CD4-positive, alpha-beta memory T cell (primary cell): ENCODE measurements at places on chromosomes 16 and 17. TPM values are rescaled to one million over a fixed set of nuclear protein-coding genes. Genes with fewer than 3 reads are reported as not detected.

DNA sequence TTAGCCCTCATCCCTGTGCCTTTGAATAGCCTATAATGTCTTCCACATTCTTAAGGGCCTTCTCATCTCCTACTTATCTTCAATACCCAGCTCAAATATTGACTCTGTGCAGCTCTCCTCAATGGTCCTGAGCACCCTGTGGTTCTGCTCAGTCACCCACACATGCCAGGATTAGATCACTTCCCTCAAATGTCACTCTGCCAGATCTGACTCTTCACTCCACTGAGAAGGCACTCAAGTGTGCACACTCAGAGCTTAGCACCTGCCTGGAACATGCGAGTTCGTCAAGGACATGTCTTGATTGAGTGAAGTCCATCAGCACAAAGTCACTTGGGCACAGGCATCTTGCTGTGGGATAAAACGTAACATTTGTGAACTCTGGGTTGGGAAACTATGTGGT, 404.8 kb downstream of the CDH13 start:
- no peak for DNase-seq

- no peak for DNase-seq
Observed at GRCh38 chr17:49521088-49521450, 26.0 kb downstream of the NGFR start.

DNA sequence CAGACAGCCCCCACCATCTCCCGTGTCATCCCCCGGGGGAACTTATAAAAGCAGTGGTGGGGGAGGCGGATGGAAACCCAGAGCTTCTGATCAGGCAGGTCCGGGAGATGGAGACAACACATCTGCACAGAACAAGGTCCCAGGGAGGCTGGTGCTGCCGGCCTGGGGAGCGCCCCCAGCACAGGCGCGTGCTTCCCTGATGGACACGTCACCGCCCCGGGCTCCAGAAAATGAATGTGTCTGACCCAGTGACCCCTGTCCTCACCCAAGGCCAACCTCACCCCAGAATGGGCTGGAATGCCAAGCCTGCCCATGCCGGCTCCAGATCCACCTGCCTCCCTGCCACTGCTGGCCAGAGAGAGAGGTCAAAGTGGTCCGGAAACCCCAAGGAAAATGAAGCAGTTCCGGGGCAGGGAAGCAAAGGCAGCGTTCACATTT, 12.5 kb downstream of the SLC7A5 start:
- DNase-seq, result no peak

DNA sequence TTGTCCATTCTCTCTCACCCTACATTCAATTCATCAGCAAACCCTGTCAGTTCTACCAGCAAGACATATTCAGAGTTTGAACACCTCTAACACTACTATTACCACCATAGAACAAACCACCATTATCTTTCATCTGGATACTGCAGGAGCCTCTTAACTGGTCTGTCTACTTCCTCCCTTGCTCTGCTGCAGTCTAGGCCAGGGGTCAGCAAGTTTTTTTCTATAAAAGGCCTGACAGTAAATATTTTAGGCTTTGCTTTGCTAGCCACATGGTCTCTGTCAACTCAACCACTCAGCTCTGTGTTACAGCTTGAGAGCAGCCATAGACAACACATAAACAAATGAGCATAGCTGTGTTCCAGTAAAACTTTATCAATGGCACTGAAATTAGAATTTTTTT, 13.8 kb downstream of the KCTD19 start:
- no peak for DNase-seq

DNA sequence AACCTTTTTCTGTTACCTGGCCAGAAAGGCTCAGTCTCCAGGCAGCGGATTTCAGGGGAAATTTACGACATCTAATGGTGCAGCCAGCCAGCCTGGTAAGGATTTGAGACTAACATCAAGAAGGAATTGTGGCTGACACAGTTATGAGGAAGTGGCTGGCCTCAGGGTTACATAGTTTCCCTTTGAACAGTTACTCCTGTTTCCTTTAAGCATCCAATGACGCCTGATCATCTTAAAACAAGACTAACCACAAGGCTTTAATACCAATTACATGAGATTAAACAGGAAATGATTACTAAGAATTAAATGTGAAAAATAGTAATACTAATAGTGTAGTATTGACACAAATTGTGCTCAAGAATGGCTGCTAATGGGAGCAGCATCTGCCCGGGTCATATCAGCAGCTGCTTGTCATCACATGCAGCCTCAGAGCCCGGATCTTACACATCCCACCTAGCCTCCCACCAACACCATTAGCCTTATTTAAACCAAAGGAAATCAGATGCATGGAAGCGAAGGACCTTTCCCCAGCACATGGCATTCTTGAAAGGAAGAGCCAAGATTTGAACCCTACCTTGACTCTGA, 431.8 kb downstream of the PMP22 start:
- no peak for DNase-seq

GRCh38 chr17:58643147-58643546, 48.7 kb downstream of the TEX14 start:
- DNase-seq, result no peak

DNA sequence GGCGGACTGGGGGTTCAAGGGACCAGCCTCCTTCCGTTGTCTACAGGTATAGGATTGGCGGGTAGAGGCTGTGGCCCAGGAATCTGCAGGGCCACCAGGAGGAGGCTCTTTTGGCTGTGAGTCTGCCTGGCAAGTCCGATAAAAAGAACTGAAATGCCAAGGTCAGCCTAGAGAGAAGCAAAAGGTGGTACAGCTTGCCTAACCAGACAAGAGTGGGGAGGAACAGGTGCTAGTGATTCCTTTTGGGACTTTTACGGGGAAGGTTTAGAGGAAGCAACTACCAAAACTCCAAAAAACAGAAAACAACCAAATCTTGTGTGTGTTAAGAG, 5.6 kb upstream of the EVPL start:
- DNase-seq, result no peak

DNA sequence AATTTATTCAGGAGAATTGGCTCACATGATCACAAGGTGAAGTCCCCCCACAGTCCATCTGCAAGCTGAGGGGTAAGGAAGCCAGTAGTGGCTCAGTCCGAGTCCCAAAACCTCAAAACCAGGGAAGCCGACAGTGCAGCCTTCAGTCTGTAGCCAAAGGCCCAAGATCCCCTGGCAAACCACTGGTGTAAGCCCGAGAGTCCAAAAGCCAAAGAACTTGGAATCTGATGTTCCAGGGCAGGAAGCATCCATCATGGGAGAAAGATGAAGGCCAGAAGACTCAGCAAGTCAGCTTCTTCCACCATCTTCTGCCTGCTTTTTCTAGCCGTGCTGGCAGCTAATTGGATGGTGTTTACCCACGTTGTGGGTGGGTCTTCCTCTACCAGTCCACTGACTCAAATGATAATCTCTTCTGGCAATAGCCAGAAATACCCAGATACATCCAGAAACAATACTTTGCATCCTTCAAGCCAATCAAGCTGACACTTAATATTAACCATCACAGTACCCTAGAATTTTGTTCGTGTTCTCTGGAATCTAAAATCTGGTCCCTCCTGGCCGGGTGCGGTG, 40.4 kb downstream of the TMEM114 start:
- DNase-seq, result no peak

GRCh38 chr16:85370881-85371651, 242.1 kb upstream of the GSE1 start:
- no peak for DNase-seq

GRCh38 chr17:75078284-75079022, 9.3 kb upstream of the SLC16A5 start:
- DNase-seq, result no peak

TMIGD1 gene
- not detected for total RNA-seq

SDR42E1 gene
- 8.1 TPM for total RNA-seq

FBXL16 gene
- 58.4 TPM for total RNA-seq
